ENCODE measurements at places on chromosomes 11 and 22. TPM values are rescaled to one million over a fixed set of nuclear protein-coding genes. Genes with fewer than 3 reads are reported as not detected.
A peak's percentile ranks its signal among the peaks of the same experiment; 100 is the strongest.

The SORL1 gene
- 17.2 TPM for total RNA-seq

The CCDC188 gene
- 0.37 TPM for total RNA-seq

DNA sequence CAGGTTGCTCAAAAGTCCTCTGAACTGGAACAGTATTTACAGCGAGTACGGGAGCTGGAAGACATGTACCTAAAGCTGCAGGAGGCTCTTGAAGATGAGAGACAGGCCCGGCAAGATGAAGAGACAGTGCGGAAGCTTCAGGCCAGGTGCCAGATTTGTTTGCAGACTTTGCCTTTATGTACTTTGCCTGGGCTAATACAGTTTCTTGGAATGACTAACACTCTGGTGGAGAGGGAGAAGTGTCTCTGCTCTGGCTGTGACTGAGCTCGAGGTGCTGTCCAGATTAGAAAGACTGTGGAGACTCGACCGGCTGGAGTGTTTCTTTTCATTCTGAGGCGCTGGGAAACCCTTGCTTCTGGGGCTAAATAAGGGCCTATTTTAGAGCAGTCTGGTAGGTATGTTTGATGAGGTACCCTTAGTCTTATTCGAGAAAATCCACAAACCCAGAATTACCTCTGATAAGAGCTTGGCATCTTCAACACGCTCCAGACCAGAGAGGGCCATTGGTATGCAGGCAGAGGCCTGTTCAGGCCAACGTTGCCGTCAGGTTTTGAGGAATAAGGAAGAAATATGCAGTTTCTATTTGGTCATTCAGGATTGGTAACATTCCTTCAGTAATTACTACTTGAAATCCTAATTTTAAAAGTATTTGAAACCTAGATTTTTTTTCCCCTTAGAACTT is 76.5 kb downstream of the SWAP70 start:
- no peak overlapping the region for H3K27ac ChIP-seq
- DNase-seq, result no peak
- no peak overlapping the region for H3K4me3 ChIP-seq
- H3K4me1 ChIP-seq, result no peaks in the 10 kb centered on the region

DNA sequence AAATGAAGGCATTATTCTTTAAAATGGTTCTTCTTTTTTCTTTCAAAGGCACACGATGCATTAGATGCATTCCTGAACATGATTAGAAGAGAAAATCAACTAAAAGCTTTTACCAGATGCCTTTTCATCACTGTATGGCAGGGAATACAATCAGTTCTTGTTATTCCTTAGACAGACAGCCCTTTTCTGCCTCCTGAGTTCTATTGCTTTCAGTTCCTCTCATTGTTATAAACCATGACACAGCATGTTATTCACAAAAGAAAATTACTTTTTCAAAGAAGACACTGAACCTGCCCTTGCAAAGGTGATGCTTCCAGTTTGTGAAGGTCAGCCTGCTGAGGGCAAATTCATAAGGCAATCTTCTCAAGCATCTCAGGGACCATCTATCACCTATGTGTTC is 70.1 kb downstream of the FAM181B start:
- no peak overlapping the region for H3K4me3 ChIP-seq
- no peaks in the 10 kb centered on the region for H3K4me1 ChIP-seq
- H3K27me3 ChIP-seq, result no peaks in the 10 kb centered on the region
- H3K36me3 ChIP-seq, result no peaks in the 10 kb centered on the region
- DNase-seq, result no peak
- H3K27ac ChIP-seq, result no peak overlapping the region

- no peaks in the 10 kb centered on the region for H3K27me3 ChIP-seq
- H3K4me1 ChIP-seq, result no peaks in the 10 kb centered on the region
Observed at GRCh38 chr11:112620621-112621394, 340.4 kb upstream of the NCAM1 start.

- H3K4me3 ChIP-seq, result no peak overlapping the region
- H3K36me3 ChIP-seq, result no peaks in the 10 kb centered on the region
- H3K27ac ChIP-seq, result peak overlapping the region; percentile 79
- no peaks in the 10 kb centered on the region for H3K27me3 ChIP-seq
- DNase-seq, result peak; percentile 75
Observed at GRCh38 chr11:61149624-61150615, 11.3 kb downstream of the VPS37C start.

The ATF4 gene
- 400 TPM for total RNA-seq

- no peak overlapping the region for H3K4me3 ChIP-seq
- peaks cover 8% of the 10 kb centered on the region for H3K4me1 ChIP-seq
- H3K27me3 ChIP-seq, result no peaks in the 10 kb centered on the region
- DNase-seq, result no peak
Observed at GRCh38 chr11:95700471-95700817, 89.1 kb downstream of the FAM76B start.

The GRM5 gene
- total RNA-seq, result 0.37 TPM

DNA sequence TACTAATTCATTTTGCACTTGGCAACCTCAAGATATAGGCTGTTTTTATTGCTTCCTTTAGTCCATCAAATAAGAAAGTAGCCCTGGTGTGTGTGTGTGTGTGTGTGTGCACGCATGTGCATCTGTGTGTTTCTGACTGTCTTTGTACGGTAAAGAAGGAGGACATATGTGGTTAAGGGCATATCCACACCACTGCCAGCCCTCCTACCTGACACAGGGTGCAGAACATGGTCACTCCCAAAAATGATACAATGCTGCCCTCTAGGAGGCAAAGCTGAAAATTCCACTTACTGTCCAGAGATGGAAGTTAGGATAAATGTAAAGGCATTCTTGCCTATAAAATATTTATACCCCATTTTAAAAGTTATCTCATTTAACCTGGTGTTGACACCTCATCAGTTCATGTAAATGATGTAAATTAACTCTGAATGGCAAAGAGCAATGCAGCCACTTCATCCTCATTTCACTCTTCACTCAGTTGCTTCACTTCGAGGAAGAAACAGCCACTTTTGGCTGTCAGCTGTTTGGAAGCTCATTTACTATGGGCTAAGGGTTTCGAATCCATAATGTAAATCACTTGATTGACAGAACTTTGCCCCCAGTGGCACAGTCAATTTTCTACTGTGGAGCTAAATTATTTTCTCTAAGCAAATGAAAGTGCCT is 83.1 kb upstream of the MTNR1B start:
- DNase-seq, result peak; percentile 87
- H3K27me3 ChIP-seq, result no peaks in the 10 kb centered on the region
- H3K4me3 ChIP-seq, result no peak overlapping the region
- no peak overlapping the region for H3K27ac ChIP-seq
- no peaks in the 10 kb centered on the region for H3K36me3 ChIP-seq

The SMC1B gene
- total RNA-seq, result not detected

The CEP164 gene
- 40.9 TPM for total RNA-seq

GRCh38 chr11:117614728-117615127 is 182.3 kb downstream of the DSCAML1 start:
- H3K27ac ChIP-seq, result no peak overlapping the region
- H3K27me3 ChIP-seq, result peaks cover 44% of the 10 kb centered on the region
- no peak for DNase-seq
- H3K4me1 ChIP-seq, result no peaks in the 10 kb centered on the region

The RIMBP3C gene
- under 0.01 TPM for total RNA-seq
